ENCODE measurements at places on chromosomes 11 and 22.

- DNase-seq, result no peak
Observed at GRCh38 chr11:105132716-105133511, 6.7 kb downstream of the CARD18 start.

GRCh38 chr11:126497581-126498122 lies 142.2 kb downstream of the ST3GAL4 start:
- no peak for DNase-seq

DNA sequence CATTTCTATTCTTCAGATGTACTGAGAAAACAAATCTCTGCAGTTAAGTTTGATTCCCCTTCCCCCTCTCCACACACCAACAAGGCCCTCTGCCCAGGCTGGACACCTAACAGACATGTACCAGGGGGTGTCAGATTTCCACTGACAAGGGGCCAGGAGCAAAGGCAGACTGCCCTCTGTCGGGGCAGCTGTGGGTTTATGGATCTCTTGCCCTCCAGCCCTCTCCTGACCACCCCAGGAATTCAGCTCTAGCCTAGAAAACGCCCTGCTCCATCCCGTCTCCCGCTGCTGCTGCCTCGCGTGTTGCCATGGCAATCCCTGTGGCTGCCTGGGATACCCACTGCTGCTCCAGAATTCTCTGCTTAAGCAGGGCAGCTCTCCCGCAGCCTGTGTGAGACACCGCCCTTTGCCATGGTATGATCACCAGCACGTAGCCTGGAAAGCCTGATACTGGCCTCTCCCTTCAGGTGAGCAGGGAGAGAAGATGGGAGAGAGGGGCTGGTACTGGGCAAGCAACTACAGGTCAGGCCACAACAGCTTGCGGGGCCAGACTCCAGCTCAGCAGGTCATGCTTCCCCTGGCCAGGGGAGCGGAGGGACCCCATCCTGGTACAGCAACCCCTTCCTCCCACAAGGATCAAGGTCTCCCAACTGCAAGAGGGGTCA lies 41.6 kb downstream of the BUD13 start:
- DNase-seq, result peak; percentile 72

GRCh38 chr11:1049431-1049891 lies 12.9 kb upstream of the MUC6 start:
- DNase-seq, result no peak

GRCh38 chr22:22060200-22061084 lies 77.9 kb upstream of the TOP3B start:
- peak; percentile 21 for DNase-seq

DNA sequence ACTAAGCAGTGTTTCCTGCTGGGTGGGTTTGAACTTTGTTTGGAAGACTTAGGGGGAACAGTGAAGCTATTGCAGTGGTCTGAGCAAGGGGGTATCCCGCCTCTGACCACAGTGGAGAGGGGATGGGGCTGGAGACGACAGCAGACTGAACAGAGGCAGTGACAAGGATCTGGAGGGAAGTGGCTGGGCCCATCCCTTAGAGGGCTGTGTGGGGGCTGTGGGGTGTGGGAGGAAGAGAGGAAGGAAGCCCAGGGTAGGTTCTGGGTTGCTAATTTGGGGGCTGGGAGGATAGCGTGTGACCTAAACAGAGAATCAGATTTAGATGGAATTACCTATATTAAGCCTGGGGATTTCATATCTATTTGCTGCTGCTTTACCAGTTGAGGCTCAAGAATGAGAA lies 70.7 kb downstream of the BMAL1 start:
- no peak for DNase-seq

DNA sequence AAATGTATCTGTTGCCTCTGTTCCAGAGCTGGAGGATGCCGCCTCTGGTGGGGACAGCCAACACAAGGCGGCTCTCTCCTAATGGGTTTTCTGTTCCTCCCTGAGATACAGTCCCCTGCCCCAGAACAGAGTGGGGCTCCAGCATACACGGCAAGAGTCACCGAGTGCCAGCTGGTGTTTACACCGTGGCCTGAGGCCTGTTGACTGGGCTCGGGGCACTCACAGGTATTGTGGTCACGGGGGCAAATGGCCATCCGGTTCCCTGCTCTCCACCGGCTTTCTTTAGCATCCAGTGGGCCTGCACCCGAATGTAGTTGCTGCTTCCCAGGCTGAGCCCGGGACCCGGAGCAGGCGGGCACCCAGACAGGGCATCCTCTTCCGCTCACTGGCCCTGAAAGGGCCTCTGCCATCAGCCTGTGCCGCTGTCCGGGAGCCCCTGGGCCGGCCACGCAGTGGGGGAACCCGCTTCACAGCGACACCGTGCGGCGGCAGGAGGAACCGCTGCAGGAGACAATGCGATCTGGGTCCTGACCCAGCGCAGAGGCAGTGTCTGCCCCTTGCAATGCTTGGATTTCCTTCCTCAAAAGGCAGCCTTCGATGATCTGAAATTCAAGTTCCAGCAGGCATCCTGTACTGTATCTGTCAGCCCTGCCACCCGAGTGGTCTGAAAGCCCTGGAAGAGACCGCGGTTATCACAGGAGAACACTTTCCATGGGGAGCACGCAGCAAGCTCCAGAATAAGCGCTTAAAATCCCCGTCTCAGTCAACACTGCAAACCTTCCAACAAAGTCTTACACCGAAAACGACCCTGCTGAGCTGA lies 859 bp upstream of the KRTAP5-5 start:
- peak; percentile 50 for DNase-seq

GRCh38 chr11:3171931-3172560 lies 6.9 kb upstream of the OSBPL5 start:
- no peak for DNase-seq

DNA sequence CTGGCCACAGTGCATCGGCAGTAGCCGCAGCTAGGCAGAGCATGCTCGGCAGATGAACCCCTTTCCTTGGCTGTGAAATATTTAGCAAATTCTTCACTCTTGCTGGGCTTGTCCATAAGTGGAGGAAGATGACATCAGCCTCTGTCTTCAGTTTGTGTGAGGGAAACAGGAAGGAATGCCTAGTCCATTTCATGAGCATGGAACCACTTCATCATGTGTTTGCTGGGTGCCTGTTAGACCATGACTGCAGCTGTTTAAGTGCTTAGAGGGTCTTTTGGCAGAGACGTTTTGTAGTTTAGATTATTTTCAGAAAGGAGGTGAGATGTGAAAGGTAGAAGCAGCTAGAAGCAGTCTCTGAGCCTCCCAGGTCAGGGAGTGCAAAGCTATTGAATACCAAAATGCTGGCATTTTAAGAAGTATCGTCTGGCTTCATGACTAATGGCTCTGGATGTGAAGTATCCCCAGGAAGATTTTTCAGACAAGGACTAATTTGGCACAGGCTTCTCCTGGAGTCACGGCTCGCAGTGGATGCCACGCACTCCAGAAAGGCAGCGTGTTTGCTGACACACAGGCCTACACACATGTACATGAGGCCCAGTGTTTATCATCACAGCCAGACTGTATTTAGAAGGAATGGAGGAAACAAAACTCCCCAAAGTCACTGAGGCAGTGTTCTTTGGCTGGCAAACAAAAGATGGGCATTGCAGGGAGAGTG lies 43.1 kb upstream of the GRAMD1B start:
- DNase-seq, result no peak

DNA sequence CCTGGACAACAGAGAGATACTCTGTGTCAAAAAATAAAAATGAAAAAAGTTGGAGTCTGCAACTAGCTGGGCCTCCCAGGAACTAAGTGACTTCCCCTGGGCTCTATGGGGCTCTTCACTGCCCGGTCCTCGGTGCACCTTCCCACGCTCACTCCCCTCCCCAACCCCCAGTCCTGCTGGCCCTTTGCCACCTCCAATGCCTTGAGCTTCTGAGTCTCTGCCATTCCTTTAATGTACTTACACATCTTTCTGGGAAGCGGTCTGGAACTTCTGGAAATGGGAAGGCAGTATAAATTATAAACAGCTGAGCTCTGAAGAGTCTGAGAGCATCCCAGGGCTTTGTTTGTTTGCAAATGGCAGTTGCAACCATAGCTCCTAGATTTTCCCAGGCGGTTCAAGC lies 5.9 kb upstream of the BATF2 start:
- DNase-seq, result no peak

GRCh38 chr11:66119348-66120133 lies 49.5 kb downstream of the PACS1 start:
- no peak for DNase-seq

DNA sequence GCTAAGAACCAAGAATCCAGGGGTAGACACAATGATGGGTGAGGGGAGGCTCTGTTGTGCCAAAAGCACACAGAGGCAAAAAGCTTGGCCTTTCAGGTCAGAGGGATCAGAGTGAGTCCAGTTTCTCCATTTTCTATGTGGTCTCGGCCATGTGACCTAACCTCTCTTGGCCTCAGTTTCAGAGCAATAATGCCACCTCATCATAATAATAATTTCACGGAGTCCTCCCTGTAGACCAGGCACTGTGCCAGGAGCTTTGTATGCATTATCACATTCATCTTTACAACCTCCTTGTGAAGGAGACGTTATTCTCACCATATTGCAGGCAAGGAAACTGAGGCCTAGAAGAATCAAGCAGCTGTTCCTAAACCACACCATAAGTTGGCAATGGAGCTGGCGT lies 120.2 kb downstream of the WT1 start:
- DNase-seq, result no peak

DNA sequence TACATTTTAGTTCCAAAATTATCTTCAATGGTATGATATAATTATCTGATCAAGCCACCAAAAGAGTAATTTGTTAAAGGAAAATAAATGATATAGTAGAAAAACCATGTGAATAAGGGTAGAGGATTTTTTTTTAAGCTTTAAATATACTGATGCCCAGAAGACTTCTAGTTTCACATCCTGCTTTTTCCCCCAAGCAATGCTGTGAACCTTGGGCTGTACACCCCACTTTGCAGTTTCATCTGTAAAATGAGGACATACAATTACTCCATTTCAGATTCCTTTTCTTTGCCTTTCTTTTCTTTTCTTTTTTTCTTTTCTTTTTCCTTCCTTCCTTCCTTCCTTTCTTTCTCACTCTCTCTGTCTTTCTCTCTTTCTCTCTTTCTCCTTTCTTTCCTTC lies 1125.4 kb downstream of the DLG2 start:
- no peak for DNase-seq

DNA sequence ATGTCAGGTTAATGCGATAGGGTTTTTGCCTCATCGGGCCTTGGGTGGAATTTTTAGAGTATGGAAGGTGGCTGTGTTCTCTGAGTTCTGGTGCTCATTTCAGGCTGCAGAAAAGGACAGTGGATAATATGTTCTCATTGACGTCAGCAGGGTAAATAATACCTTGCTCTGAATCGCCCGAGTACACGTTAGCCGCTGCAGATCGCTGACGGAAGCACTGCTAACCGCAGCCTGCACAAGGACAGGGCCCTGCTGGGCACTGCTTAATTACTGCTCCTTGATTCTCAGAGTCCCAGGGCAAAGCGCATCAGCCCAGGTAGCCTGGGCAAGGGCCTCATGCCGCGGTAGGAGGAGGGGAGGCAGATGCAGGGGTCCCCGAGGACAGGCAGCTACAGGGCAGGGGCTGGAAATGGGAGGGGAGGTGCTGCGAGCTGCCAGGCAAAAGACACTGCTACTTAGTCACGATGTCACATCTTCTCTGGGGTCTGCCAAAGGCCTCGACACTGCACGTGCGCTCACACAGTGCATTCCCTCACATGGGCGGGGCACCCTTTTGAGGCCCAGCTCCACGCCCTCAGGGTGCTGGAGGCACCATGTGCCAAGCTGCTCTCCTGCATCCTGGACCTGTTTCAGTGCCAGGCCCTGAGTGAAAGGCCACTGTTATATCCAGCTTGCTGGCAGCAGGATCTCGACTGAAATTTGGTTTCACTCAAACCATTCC lies 35.2 kb downstream of the PPP2R1B start:
- peak; percentile 6 for DNase-seq

Measured in NCI-H146 (cell line).